CD4-positive, alpha-beta T cell treated with Interferon alpha-2 for 1 hour (primary cell): ENCODE measurements at places on chromosomes 6 and 20.

DNA sequence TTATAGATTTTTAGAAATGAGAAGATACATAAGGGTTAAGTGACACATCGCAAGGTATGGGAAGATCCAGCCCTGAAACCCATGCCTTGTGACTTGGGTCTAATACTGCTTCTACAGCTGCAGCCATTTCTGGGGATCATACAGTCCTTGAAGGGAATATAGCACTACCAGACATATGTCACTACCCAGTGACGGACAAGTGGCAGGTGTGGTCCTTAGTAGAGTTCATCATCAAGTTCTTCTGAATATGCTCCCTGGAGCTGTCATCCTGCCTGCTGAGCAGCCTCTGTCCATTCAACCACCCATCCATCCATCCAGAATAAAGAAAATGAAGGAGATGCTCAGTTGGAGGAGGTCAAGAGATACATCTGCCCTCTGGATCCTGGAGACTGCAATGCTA is 118.6 kb upstream of the ASF1A start:
- no peak for DNase-seq

GRCh38 chr6:138765896-138766655 is 7.5 kb upstream of the CCDC28A start:
- DNase-seq, result no peak

DNA sequence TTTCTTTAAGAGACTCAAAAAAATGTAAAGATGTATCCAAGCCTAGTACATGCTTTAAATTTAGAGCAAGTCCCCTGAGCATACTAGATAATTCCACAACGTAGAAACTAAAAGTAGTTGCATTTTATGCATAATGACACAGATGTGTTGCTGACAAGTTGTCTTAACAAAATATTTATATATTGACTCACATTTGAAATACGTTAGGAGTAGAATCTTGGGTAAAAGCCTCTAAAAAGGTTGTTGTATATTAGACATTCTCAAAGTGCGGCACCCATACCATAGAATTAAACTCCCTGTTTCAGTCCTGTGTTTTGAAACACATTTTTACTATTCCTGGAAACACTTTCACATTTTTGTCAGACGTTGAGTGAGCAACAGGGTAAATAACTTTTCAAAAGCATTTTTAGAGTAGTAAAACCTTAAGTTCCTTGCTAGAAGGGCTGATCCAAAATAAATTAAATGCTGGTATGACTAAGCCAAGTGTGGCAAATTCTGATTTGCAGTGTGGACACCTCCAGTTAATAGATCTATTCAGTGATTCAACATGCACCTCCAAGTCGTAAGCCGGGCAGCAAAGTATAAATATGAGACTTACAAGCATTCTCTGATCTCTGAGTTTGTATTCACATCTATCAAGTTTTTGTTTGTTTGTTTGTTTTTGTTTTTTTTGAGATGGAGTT is 97.5 kb downstream of the GMDS start:
- DNase-seq, result no peak

- DNase-seq, result no peak
Measured at GRCh38 chr20:53079261-53079691, 107.1 kb downstream of the TSHZ2 start.

DNA sequence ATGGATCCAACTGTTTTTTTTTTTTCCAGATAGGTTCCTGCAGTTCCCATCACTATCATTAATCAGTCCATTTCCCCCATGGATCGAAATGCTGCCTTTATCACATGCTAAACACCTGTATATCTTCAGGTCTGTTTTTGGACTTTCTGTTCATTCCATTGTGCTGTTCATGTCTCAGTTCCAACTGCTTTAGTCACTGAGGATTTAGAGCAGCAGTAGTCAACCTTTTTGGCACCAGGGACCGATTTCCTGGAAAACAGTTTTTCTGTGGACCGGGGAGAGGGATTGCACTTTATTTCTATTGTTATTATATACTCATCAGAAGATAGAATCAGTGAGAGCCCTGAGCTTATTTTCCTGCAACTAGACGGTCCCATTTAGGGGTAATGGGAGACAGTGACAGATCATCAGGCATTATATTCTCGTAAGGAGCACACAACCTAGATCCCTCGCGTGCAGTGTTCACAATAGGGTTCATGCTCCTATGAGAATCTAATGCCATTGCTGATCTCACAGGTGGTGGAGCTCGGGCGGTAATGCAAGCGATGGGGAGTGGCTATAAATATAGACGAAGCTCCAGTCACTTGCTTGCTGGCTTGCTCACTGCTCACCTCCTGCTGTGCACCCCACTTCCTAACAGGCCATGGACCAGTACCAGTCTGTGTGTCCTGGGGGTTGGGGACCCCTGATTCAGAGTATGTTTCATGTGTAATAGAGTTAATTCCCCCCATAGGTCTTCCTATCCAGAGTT is 46.0 kb downstream of the CAP2 start:
- no peak for DNase-seq

GRCh38 chr20:45951925-45952834 is 17.7 kb downstream of the PCIF1 start:
- DNase-seq, result no peak

DNA sequence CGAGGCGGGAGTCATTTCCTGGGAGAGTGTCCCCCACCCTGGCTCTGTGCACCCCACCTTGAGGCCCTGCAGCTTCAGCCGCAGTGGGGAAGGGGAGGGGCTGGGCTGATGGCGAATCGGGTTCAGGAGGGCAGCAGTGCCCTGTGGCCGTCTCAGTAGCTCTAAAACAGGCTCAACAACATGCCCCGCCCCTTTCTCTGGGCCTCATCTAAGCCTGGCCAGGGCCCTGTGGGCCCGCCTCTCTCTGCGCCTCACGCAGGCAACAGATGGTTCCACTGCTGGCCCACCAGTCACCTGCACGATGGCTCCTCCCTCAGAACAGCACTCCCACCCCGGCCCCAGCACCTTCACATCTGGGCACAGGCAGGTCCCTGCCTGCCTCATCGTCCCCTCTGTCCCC is 30.2 kb downstream of the CHRNA4 start:
- no peak for DNase-seq
